ENCODE measurements at places on chromosomes 5 and 9.

DNA sequence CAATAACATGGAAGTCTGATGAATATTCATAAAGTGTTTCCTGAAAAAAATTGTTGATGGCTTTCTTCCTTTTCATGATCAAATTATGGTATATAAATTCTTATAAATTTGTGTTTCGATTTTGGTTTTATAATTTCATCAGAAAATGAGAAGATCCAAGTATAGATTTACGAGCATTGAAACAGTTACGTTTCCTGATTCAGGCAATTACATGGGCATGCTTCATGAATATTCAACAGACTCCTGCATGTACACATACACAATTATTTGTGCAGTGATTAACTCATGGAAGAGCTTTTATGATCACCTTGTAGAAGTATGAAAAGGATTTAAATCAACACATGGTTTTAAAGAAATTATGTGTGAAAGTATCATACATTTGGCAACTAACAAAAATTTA lies 136.7 kb downstream of the MPDZ start:
- no peak for DNase-seq

DNA sequence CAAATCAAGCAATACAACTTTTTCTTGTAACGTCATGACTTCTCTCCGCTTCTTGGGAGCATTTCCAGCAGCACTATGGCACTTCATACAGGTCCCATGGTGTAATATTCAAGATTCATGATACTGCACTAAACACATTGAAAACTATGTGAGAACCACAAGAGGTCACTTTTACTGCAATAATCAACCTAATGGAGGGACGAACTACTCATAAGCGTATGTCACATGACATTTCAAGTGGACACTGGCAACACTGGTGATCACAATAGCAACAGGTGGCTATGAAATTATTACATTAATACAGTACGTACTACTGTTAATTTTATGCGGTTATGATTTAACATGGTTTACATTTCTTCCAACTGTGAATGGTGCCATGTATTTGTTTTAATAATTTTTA lies 78.6 kb upstream of the TBC1D9B start:
- no peak for DNase-seq

- DNase-seq, result no peak
Measured at GRCh38 chr5:118249386-118249785, 739.0 kb downstream of the DTWD2 start.

- no peak for DNase-seq
Measured at GRCh38 chr9:129972816-129973215, 70.2 kb downstream of the FNBP1 start.

GRCh38 chr5:94485067-94485466 lies 133.3 kb downstream of the KIAA0825 start:
- DNase-seq, result no peak

Data from esophagus squamous epithelium (tissue), 5 donors.